ENCODE measurements at places on chromosomes 6 and 20.

DNA sequence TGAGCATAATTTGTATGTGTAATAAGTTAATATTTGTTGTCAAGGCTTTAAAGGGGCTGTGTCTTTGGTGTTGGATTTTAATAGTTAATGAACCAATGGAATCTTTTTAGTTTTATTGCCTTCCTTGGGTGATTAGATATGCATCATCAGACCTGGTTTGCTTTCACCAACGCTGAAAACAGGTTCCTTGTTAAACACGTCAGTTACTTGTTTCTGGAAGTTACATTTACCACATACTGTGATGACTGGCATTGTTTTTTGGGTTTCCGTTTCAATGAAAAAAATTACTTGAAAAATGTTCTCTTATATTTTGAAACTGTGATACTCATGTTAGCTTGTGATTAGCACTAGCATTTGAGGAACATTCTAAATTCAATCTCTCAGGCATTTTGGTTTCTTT is 58.6 kb upstream of the RNF144B start:
- no peak for DNase-seq

GRCh38 chr20:53097791-53098190 is 125.6 kb downstream of the TSHZ2 start:
- no peak for DNase-seq

GRCh38 chr6:68575765-68576439 is 59.2 kb upstream of the ADGRB3 start:
- no peak for DNase-seq

GRCh38 chr20:35333606-35334005 is 41.4 kb upstream of the FAM83C start:
- no peak for DNase-seq

GRCh38 chr20:42475773-42476172 is 713.9 kb downstream of the PTPRT start:
- no peak for DNase-seq

GRCh38 chr6:90173262-90173925 is 123.2 kb downstream of the BACH2 start:
- no peak for DNase-seq
